Stimulated activated CD4-positive, alpha-beta T cell treated with anti-CD3 and anti-CD28 coated beads, Interleukin-15, amount 100 ng/mL, for 48 hours (primary cell): ENCODE measurements at places on chromosomes 5 and 9.

GRCh38 chr5:179124273-179124852, 64.2 kb downstream of the ZNF354C start:
- DNase-seq: no peak

GRCh38 chr5:116456036-116456435, 118.6 kb downstream of the SEMA6A start:
- DNase-seq: no peak

DNA sequence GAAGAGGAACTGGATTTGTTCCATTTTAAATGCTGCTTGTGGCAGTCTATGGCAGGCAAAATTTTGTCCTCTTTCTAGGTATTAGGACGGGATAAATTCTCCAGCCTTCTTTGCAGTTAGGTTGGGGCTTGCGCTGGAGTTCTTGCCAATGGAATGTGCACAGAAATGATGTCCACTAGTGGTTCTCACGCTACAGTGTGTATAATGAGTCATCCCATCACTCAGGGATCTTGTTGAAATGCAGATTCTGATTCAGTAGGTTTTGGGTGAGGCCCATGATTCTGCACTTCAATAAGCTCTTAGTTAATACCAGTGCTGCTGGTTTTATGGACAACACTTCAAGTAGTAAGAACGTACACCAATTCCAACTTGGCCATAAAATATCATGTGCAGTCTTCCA, 317.6 kb upstream of the KLF4 start:
- DNase-seq: no peak

GRCh38 chr5:39187831-39188731, 31.3 kb downstream of the FYB1 start:
- no peak for DNase-seq

- no peak for DNase-seq
These were observed 926.4 kb downstream of the MAT2B start for GRCh38 chr5:164431634-164432304.

GRCh38 chr9:114433720-114434255, 46.0 kb upstream of the AKNA start:
- no peak for DNase-seq

DNA sequence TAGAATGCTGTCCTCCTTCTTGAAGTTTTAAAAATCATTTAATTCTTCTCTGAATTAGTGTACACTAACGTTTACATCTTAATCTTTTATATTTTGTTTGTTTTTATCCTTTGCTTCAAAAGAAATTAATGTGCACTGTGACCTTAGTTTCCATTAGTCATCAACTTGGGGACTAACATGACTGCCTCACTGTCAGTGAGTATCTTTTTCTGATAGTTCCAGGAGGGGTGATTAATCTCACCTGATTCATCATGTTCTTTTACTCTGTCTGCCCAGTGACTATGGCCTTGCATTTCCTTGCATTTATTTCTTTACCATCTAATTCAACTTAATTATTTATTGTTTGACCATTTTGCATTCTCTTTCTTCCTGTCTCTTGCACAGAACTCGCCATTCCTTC, 33.4 kb upstream of the NR3C1 start:
- DNase-seq: no peak

GRCh38 chr5:42628821-42629220, 127.8 kb upstream of the CCDC152 start:
- DNase-seq: no peak

DNA sequence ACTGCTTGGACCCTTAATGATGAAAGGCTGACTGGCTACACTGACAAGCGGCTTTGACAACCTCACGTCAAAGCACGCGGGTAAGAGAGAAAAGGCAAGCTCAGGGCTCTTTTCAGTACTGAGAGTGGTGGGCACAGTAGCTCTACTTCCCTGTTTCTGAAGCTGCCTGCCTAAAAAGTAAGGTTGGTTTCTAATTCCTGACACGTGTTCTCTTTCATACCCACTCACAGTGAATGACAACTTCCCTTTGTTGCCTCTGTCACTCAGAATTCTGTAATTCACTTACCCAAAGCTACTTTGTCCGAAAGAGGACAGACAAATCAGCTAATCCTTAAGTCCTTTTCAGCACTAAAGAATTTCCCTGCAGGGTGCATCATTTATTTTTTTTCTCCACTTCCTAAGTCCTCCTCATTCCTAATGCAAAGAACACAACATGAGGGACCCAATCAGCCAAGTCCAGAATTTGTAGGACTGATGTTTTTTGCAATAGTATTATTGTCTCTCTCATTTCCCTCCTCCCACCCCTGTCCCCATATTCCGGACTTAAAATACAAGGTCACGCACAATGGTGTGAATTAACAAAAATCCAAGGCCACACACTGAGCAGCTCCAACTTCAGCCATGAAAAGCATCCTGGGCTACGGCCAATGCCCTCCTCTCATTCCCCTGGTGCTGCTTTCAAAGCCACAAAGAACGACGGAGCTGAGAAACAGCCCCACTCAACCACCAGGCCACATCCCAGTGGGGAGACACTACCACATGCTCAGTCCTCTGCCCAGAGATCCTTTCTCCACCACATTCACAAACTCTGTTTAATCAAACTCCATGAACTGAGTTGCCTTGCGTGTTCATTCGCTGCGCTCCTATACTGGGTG, 221.0 kb downstream of the TSSK1B start:
- no peak for DNase-seq

GRCh38 chr5:7396713-7397454, 946 bp downstream of the ADCY2 start:
- no peak for DNase-seq

DNA sequence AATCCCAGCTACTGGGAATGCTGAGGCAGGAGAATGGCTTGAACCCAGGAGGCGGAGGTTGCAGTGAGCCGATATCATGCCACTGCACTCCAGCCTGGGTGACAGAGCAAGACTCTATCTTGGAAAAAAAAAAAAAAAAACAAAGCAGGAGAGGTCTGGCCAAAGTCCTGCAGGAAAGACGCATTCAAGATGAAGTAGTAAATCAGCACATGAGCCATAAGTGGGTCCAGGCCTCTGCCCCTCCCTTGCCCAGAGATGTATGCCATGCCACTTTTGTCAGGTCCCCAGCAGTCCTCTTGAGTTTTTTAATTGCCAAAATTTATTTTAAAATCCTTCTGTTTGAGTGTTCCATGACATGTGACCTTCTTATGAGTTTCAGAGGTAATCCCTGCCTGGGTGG, 8.5 kb upstream of the PHF19 start:
- no peak for DNase-seq

- DNase-seq: no peak
These were observed 95.5 kb downstream of the BARX1 start for GRCh38 chr9:93859431-93860215.

DNA sequence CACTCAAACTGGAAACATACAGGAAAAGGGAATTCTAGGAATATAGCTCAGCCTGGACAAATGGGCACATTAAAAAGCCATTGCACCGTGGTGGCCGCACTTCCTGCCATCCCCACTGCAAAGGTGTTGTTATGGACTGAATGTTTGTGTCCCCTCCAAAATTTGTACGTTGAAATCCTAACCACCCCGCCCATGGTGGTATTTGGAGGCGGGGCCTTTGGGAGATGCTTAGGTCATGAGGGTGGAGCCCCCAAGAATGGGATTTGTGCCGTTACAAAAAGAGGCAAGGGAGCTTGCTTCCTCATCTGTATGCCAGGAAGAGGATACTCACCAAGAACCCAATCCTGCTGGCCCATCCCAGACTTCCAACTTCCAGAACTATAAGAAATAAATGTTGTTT, 1.1 kb upstream of the CMBL start:
- no peak for DNase-seq

GRCh38 chr5:127192836-127193338, 97.7 kb upstream of the MEGF10 start:
- no peak for DNase-seq

DNA sequence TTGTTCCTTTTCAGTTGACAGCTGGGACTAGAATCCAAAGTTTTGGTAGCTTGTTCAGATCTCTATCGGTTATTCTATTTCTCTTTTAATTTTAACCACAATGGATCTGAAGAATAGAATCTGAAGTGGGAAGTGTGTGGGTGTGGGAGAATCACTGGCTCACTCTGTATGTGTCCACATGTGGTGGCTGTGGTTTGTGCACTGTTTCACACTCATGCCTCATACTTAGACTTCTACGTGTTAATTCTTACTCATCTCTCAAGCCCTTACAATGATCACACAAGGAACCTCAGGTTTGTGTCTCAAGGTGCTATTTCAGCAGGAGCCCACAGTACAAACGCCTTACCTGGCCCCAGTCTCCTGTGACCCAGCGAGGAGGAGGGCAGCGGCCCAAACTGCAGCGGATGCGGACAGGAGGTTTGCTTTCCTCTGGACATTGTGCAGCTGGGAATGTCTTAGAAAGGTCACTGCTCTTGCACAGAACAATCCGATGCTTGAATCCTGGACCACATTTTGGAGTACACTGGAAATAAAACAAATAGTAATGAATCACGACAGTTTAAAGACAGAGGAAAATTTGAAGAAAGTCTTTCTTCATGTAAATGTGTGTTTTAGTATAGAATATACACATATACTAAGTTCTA, 309.1 kb downstream of the ADAMTS6 start:
- peak; percentile 63 for DNase-seq

DNA sequence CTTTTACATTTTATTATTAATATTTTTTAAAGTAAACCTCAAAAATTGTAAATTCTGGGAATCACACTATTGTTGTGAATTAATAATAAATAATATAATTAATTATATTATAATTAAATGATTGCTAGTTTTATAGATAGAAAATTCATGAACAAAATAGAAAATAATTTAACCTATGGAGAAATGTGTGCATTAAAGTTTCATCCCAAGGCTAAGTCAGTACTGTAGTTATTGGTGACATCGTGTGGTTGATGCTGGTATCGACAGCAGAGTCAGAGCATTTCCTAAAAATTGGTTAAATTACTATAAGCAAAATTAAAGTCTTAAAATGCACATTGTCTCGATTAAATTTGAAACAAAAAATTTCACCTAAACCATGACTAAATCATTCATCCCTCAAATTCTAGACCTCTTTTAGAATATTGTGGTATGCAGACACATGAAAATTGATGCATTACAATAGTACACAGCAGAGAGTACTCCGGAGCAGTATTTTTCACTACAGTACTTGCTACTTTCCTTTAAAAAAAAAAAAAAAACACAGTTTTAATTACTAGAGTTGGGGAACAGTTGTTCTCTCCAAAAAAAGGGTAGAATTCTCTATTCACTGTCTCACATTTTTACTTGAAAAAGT, 73.9 kb downstream of the RORB start:
- no peak for DNase-seq

DNA sequence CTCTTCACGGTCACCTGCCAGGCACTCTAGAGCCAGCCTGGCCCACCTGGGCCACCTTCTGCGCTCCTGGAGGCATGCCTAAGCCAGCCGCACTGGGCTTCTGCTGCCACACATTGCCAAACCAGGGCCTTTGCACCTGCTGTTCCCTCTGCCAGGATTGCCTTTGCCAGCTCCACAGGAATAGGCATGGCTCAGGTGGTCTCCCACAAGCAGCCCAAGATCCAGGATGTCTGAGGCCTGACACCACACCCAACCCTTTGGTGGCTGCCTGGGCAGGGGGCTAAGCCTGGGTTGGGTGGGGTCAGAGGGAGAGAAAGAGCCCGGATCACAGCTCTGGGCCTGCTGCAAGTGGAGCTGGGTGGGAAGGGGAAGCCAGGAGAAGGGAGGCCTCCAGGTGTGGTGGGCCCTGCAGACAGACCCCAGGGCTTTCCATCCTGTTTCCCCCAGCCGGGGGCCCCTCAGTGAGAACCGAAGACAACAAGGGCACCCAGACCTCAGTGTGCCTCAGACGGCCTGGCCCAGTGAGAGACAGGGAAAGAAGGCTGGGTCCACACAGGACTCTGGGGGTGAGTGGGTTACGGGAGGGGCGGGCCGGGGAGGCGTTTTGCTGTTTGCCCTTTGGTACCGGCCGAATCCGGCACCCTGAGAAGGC, 672 bp upstream of the SUSD3 start:
- no peak for DNase-seq

DNA sequence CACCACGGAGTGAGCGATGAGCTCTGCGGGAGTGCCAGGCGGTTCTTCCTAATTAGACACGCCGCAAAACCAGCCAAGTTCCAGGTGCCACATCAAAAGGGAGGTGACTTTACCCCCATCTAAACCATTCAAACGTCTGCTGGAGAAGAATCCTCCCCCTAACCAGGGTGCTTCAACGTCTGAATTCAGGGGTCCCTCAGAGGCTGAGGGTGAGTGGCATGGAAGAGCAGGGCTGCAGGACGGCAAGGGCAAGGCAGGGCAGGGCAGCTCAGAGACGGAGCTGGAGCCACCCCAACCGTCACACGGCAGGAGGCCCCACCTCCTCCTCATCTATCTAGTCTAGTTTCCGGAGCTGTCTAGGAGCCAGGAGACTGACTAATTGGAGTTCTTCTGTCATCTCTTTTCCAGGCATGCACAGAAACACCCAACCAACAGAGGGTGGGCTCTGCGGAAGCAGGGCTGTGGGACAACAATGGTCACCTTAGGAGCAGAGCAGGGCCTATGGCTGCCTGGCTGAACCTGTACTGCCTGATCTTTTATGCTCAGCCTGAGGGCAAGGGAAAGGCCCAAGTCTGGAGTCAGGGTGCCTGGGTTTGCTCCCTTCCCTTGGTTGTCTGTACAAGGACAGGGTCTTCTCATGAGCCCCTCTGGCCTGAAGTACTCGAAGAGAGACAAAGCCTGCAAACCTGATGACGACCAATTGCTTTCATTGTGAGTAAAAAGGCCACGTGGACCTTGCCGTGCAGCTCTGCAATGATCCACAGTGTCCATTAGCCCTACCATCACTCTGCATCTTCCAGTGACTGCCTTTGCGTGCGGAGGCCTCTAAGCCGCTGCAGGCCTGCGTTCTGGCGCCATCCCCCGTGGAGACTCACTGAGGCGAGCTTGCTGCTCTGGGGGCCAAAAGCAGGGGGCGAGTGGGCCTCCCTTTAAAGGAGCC, 81.0 kb upstream of the SLC25A51 start:
- no peak for DNase-seq

DNA sequence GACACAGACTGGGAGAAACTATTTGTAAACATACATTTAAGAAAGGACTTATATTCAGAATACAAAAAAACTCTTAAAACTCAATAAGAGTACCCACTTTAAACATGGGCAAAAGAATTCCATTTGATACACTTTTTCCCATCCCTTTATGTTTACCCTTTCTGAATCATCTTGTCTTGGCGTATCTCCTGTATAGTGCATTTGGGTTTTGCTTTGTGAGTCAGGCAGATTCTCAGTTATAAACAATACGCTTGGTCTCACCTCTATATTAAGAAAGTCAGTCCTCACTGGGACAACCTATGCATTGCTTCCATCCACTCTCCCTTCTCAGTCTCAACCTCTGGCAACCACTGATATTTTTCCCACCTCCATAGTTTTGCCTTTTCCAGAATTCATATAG, 27.3 kb upstream of the ADAMTS6 start:
- no peak for DNase-seq

GRCh38 chr5:151671950-151672349, 14.8 kb downstream of the SPARC start:
- DNase-seq: no peak

GRCh38 chr5:55894135-55894534, 43.0 kb downstream of the IL31RA start:
- DNase-seq: no peak
